Frontal cortex (tissue), 4 donors: ENCODE measurements at places on chromosomes 11 and 22.

DNA sequence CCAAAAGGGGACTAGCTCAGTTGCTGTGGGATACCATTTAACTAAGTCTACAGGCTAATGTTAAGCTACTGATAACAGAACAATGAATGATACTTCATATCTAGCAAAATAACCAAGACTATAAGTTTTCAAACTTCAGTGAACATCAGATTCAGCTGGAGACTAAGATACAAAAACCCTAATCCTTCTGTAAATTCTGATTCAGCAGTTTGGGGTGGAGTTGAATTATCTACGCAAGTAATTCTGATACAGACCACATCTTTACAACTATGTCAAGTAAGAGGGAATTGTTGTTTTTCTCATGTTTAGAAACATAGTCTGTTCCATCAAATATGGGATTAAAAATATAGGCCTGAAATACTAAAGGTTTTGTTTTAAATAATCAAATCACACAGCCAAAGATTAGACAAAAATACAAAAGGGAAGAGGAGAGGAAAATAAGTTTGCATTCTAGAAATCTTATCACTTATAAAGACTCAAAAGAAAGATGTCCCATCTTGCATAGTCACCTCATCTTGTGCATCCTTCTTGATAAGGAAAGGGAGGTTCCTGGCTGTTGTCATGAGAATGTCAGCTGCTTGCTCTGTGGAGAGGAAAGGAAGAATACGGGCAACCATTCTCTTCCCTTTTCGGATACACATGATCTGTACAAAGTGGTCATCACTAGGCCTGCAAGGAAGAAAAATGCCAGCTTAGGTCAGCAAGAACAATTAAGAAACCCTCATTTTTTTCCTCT lies 21.4 kb downstream of the PATL1 start:
- DNase-seq: no peak

DNA sequence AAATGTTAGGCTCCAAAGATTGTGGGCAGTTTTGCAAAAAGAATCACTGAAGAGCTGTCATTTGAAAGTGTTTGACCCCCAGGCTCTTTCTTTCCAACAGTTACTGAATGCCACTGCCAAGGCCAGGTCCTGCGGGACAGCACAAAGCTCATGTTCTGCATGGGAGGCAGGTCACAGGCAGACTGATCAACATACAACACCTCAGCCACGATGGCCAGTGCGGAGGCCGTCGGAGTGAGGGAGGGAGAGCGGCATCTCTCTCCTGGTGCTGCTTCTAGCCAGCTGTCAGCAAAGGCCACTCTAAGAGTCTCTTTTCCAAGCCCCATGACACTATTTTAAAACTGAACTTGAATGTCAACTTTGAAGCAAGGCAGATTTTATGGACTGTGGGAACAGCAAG lies 49.9 kb downstream of the ARFGAP3 start:
- DNase-seq: no peak

DNA sequence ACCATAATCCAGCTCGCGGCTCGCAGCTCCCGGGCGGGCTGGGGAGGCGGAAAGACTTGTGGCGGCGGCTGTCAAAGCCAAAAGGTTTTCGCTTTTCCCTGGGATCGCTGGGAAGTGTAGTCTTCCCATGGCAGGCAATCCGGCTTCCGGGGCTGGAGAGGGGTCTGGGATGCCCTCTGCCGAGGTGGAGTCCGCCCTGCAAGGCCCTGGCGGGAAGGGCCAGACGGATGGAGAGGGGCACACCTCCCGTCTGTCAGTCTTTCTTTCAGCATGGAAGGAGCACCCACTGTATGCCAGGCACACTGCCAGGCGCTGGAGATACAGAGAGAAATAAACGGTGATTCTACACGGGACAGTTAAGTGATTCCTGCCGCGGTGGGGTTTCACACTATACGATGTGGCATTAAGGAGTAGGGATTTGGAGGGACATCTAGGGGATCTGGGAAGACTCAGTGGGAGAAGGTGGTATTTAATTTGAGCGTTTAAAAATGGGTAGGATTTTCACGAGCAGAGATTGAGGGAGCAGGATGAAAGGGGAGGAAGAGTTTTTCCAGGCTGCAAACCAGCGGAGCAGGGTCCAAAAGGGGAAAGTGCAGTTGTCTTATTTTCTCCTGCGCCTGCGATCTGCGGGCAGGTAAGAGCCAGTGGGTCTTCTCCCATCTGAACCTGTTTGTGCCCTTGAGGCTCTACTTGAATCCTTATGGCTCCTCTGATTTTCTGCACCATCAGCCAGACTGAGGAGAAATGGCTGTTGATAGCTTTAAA lies at the start of gene BACE1:
BACE1 (minus strand) TSS at position 60 of the 765 bp plus-strand sequence. CDS start 461 bp downstream, outside the sequence.
- peak; percentile 90 for DNase-seq

DNA sequence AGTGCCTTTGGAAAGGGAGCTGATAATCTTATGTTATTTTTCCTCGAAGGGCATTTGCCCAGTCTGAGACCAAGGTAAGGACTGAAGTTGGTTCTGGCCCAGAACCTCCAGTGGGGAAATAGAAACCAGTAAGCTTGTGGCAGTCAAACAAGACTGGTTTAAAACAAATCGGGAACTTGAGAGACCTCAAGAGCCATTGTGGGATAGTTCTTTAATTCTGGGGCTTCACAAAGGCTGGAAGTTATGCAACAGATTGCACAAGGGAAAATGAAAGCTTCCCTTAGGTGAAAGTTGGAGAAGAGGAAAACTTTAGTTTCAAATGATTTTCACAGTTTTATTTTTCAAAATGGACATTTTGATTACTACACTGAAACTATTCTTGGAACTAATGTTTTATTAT lies 33.5 kb upstream of the RAB38 start:
- no peak for DNase-seq

GRCh38 chr11:131036514-131036913 lies 120.2 kb upstream of the SNX19 start:
- no peak for DNase-seq

- DNase-seq: no peak
These were observed 90.7 kb downstream of the MORC2 start for GRCh38 chr22:30877662-30878515.

DNA sequence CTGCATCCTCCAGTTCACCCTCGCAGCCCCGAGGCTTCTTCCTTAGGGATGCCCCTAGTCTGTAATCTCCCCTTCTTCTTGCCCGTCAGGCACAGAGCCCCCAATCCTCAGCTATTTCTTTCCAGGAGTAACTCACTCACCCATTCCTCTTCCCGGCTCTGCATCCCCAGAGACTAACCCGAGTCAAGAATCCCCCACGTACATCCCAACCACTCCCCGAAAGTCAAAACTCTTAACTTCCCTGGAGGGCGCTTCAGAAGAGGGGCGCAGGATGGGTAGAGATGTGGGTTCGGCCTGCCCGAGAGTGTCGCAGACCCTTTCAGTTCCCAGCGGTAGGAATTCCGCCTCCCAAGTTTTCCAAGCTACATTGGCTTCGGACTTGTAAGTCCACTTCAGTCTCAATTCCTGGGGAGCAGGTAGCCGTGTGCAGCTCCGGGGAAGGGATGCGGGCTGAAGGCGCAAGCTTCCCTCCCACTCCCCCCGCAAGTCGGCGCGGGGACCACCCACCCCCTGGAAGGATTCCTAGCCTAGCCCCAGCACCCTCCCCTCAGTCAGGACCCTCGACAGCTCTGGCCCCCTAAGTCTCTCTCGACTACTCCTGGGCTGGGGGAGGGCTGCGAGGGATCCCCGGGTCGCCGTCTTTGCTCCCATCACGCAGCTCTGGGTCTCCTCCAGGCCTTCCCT lies 871 bp downstream of the BDNF start:
- DNase-seq: no peak

- DNase-seq: no peak
These were observed 62.9 kb upstream of the SEZ6L start for GRCh38 chr22:26106412-26106811.

DNA sequence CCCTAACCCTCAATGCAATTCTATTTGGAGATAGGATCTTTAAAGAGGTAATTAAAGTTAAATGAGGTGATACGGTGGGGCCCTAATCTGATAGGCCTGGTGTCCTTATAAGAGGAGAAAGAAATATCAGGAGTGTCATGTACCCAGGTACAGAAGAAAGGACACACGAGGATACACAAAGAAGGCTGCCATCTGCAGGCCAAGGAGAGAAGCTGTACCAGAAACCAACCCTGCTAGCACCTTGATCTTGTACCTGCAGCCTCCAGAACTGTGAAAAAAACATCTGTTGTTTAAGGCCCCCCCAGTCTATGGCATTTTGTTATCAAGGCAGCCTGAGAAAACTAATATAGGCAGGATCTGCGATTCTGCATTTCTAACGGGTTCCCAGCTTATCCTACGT lies 44.2 kb downstream of the FBXO7 start:
- DNase-seq: no peak

DNA sequence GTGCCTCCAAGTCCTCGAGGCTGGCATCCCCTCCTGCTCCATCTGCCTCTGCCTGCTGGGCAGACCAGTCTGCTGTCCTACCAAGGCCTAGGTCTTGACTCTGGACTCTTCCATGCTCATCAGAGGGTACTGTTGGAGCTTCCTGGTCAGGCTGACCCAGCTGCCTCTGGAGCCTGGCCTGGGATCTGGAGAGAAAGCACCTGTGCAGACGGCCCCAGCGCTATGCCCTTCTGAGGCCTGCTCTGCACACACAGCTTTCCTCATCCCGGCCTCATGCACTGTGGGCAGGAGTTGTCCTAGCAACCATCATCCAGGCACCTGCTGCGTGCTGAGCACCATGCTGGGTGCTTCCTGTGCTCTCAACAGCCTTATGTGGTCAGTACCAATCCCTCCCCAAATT lies 70.8 kb downstream of the CDKN1C start:
- DNase-seq: no peak

GRCh38 chr11:94728966-94729751 lies 39.0 kb upstream of the AMOTL1 start:
- no peak for DNase-seq

DNA sequence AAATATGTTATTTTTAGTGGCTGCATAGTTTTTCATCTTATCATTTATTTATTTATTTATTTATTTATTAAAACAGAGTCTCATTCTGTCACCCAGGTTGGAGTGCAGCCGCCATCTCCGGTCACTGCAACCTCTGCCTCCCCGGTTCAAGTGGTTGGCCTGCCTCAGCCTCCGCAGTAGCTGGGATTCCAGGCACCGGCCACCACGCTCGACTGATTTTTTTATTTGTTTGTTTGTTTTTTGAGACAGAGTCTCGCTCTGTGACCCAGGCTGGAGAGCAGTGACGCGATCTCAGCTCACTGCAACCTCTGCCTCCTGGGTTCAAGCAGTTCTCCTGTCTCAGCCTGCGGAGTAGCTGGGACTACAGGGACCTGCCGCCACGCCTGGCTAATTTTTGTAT lies 262.9 kb upstream of the DDI1 start:
- no peak for DNase-seq

DNA sequence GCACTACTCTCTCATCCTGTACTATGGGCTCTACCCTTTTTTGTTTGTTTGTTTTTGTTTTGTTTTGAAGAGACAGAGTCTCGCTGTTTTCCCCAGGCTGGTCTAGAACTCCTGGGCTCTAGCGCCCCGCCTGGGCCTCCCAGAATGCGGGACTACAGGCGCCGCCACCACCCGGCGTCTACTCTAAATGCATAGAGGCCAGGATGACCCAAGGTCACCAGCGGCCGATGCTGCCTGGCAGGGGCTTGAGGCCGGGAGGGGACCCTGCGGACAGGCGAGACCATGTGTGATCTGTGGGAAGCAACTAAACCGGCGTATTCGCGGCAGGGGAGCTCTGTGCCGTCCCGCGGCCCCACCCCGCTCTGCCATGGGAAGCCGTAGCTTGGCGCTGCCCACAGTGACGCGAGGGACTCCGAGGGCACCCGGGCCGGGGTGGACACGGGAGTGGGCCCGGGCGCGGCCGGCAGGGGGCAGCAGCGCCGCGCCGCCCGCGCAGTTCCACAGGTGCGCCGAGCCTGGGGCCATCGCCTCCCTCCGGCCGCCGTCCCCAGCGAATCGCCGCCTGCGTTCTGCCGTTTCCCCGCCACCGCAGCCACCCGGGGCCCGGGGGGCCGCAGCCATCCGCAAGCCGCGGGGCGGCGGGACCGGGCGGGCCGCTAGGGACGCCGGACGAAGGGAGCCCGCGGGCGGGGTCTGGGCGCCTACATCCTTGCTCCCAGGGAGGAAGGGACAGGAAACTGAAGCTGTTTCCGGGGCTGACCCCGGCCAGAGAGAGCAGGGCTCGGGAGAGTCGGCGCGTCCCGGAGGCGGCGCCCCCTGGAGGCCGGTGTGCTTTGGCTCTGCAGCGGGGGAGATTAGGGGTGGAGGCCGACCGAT lies 12.3 kb upstream of the HDHD5 start:
- DNase-seq: peak; percentile 92

GRCh38 chr11:83047515-83048225 lies 24.0 kb downstream of the RAB30 start:
- DNase-seq: no peak

- DNase-seq: no peak
These were observed 457.0 kb downstream of the DLG2 start for GRCh38 chr11:85170184-85170583.

DNA sequence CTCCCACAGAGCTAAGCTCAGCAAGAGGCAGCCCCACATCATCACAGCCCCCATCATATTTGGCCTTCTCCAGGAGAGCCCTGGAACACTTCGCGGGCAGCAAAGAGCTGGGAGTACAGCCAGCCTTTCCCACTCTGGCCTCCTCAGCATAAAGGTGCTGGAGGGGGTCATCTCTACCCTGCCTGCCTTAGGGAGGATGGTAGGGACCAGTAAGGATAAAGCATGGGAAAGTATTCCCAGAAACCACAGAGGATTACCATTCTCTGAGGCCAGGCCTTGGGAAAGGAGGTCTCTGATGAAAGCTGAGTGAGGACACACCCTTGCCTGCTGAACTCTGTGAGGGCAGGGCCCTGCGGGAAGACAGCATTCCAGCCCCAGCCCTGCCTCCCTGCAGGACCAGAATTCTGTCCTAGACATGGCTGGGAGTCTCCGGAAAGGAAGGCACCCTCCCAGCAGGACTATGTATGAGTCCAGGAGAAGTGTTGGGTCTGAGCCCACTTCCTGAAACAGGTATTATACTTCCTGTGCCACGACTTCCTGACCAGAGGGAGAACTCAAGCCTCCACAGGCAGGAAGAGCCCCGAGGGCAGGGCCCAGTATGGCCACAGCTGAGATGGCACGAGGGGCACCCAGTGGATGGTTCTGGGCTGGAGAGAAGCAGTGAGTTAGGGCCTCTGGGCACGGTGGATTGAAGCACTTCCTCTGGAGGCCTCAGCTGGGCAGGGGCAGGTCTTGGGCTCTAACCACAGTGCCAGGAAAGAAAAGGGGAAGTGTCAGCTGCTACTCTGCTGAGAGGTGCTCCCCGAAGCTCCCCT lies 12.9 kb upstream of the CASTOR1 start:
- no peak for DNase-seq

DNA sequence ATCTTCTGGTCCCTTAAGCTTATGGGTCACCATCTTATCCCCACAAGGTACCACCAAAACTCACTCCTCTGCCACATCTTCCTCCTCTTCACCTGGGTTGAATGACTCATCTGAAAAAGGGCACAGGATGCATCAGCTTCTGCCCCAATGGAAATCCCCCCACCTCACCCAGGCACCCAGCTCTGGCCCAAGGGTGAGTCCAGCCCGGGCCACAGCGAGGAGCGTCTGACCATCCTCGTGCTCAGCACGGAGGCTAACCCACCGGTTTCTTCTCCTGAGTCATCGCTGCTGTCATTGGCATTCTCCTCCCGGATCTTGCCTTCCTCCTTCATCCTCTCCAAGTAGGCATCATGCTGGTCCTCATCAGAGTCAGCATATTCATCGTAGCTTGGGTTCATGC lies 5.3 kb upstream of the TNKS1BP1 start:
- DNase-seq: no peak
